ENCODE measurements at places on chromosomes 5 and 9.

- no peak for DNase-seq
These were observed 104.9 kb downstream of the ANKRD18B start for GRCh38 chr9:33628865-33629410.

- DNase-seq = no peak
These were observed 540.8 kb downstream of the BNC2 start for GRCh38 chr9:16329671-16330113.

GRCh38 chr5:121640298-121640697 is 211.4 kb upstream of the FTMT start:
- no peak for DNase-seq

GRCh38 chr5:126014676-126015075 is 408.5 kb upstream of the GRAMD2B start:
- DNase-seq = no peak

DNA sequence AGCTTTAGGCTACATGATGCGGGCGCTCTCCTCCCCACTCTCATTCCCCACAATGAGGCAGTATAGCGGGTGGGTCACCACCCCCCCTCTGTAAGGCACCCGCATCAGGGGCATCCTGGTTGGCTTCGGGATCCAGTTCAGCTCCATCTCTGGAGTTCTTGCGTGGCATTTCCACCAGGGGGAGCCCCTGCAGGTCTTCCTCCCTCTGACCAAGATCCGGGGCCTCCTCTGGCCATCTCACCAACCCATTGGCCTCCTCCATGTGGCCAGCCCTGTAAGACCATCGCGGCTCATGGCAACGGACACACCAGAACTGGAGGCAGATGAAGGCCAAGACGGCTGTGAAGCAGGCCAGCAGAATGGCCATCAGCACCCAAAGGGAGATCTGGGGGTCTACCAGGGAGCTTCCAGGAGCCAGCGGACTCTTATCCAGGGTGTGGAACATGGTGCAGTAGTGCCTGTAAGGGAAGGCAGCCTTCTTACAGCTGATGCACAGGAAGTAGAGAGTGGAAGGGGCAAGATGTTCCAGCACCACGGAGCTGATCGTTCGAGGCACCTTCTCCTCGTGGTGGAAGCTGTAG is 77.0 kb downstream of the CYFIP2 start:
- DNase-seq = peak; percentile 61

GRCh38 chr5:30392897-30393296 is 800.6 kb upstream of the CDH6 start:
- DNase-seq = no peak

DNA sequence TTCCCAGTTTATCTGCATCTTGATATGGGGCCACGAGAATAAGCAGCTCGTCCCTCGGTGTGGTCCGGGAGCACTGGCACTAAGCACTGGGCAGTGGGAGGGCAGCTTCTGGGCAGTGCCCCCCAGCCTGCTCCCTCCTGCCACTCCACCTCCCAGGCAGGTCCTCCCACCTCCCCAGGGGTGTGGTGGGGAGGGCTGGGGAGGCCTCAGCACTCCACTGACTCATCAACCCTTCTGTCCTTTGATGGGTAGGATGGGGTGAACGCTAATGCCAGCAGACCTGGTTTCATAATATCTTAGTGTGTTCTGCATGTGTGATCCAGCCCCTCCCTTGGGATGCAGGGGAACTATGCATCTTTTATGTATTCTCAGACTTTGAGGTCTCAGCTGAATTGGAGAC is 62.2 kb upstream of the GNE start:
- no peak for DNase-seq

- no peak for DNase-seq
These were observed 19.8 kb downstream of the GPRIN1 start for GRCh38 chr5:176590035-176590717.

GRCh38 chr5:155728857-155729683 is 597.9 kb upstream of the SGCD start:
- DNase-seq = peak; percentile 19

GRCh38 chr5:126390051-126390450 is 33.2 kb upstream of the GRAMD2B start:
- DNase-seq = no peak

- no peak for DNase-seq
These were observed 26.4 kb downstream of the TNPO1 start for GRCh38 chr5:72842816-72843215.
